Stomach (tissue), 19 donors: ENCODE measurements at places on chromosomes 3 and 15. TPM values are rescaled to one million over a fixed set of nuclear protein-coding genes. Genes with fewer than 3 reads are reported as not detected.

The EIF1B gene
- 35.1 TPM for total RNA-seq

The SLC7A14 gene
- not detected for total RNA-seq

The REC114 gene
- not detected for total RNA-seq

The GALNT15 gene
- total RNA-seq, result 34.1 TPM

The HOMER2 gene
- total RNA-seq, result 98.2 TPM

The STARD5 gene
- total RNA-seq, result 6.2 TPM

The SPESP1 gene
- total RNA-seq, result 2.6 TPM

GRCh38 chr3:152460936-152461335, 192.2 kb downstream of the MBNL1 start:
- DNase-seq, result no peak
- H3K27me3 ChIP-seq, result no peaks in the 10 kb centered on the region
- no peak overlapping the region for H3K27ac ChIP-seq
- no peak overlapping the region for H3K4me3 ChIP-seq
- peaks cover 61% of the 10 kb centered on the region for H3K36me3 ChIP-seq

DNA sequence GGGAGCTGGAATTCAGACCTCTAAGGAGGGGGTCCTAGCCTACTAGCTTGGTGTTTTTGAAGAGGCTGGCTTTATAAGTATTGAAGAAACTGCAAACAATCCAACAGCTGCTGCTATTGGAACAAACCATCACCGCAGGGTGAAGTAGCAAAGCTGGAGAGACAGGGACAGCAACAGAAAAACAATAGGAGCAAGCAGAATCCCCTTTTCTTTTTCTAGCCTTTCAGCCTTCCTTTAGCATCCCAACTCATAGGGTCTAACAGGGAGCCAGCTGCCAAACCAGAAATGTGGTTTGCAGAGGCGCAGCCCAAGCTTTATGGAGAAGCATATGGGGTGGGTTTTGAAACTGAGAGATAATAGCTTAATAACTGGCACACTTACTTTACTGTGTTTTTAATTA, 106.2 kb upstream of the CHMP2B start:
- H3K36me3 ChIP-seq, result no peaks in the 10 kb centered on the region
- no peaks in the 10 kb centered on the region for H3K27me3 ChIP-seq
- no peak overlapping the region for H3K4me3 ChIP-seq
- peak; percentile 24 for DNase-seq
- H3K27ac ChIP-seq, result no peak overlapping the region
- no peaks in the 10 kb centered on the region for H3K4me1 ChIP-seq

DNA sequence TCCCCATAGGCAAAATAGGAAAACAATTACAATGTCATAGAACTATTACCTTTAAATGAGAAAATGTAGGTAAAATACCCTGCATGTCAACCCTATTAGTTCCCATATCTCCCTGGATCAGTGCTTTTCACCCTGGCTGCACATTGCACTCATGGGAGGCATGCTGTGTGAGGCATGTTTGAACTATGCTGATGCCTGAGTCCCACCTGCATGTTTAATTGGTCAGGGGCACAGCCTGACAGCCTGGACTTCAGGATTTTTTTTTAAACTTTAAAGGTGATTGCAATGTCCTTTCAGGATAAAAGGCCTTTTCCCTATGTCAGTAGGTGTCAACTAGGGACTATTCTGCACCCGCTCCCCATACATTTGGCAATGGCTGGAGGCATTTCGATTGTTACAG, 136.0 kb upstream of the NR2E3 start:
- H3K27ac ChIP-seq, result no peak overlapping the region
- no peaks in the 10 kb centered on the region for H3K36me3 ChIP-seq
- no peaks in the 10 kb centered on the region for H3K27me3 ChIP-seq
- no peak overlapping the region for H3K4me3 ChIP-seq
- DNase-seq, result no peak

DNA sequence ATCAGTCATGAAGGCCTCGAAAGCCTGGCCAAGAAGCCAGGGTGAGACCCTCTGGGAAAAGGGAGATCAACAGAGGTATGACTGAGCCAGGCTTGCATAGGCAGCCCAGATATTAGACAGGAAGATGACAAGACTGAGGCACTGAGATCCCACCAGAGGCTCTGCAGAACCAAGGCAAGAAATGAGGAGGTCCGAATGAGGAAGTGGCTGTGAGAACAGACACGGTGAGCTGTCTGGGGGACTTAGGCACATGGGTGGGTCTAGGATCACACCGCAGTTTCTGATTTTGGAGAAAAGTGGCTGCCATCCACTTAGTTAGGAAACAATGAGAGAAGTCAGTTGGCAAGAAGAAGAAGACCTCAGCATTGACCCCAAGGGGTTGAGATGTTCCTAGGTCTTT, 31.5 kb upstream of the PRSS50 start:
- H3K4me1 ChIP-seq, result no peaks in the 10 kb centered on the region
- no peak overlapping the region for H3K4me3 ChIP-seq
- no peaks in the 10 kb centered on the region for H3K36me3 ChIP-seq
- DNase-seq, result no peak
- no peak overlapping the region for H3K27ac ChIP-seq
- no peaks in the 10 kb centered on the region for H3K27me3 ChIP-seq

DNA sequence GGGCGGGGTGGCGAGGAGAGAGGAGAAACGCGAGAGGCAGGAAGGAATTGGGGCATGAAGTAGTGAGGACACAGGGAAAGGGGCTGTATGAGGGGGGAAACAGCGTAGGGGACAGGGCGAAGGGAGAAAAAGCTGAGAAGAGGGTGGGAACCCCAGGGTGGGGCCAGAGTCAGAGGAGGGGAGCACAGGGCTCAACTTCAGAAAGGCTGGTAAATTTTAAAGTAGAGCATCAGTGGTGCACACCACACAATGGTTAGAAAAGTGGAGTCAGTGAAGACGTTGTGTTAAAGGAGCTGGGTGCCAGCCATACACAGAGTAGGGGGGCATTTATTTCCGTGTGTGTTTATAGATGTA, 3.0 kb upstream of the RPP25 start:
- H3K27ac ChIP-seq, result no peak overlapping the region
- DNase-seq, result no peak
- peaks cover 47% of the 10 kb centered on the region for H3K27me3 ChIP-seq
- peak overlapping the region; percentile 56 for H3K4me3 ChIP-seq
- no peaks in the 10 kb centered on the region for H3K36me3 ChIP-seq

DNA sequence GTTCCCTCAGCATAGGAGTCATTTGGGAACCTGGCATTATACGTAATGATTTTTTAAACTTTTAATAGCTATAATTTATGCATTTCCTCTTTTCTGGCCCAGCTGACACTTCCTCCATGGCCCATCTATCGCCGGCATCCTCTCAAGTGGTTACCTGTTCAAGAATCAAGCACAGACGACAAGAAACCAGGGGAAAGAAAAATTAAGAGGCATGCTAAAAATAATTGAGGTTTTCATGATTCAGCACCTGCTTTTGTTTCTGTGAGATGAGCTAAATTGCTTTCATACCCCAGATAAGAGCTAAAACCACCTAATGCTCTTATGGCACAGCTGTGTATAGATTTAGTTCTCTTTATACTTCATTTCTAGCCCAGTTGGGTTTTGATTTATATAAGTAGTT, 1.7 kb downstream of the SPCS1 start:
- DNase-seq, result no peak
- peak overlapping the region; percentile 96 for H3K4me3 ChIP-seq
- peak overlapping the region; percentile 95 for H3K27ac ChIP-seq
- H3K36me3 ChIP-seq, result peaks cover 39% of the 10 kb centered on the region
- no peaks in the 10 kb centered on the region for H3K27me3 ChIP-seq
- H3K4me1 ChIP-seq, result peaks cover 46% of the 10 kb centered on the region

GRCh38 chr3:128623762-128624176, 26.8 kb downstream of the RPN1 start:
- H3K4me3 ChIP-seq, result no peak overlapping the region
- peaks cover 100% of the 10 kb centered on the region for H3K36me3 ChIP-seq
- peaks cover 30% of the 10 kb centered on the region for H3K4me1 ChIP-seq
- H3K27me3 ChIP-seq, result no peaks in the 10 kb centered on the region
- no peak for DNase-seq

GRCh38 chr3:141499284-141499683, 12.5 kb downstream of the RASA2 start:
- H3K4me1 ChIP-seq, result peaks cover 59% of the 10 kb centered on the region
- no peak overlapping the region for H3K4me3 ChIP-seq
- no peaks in the 10 kb centered on the region for H3K27me3 ChIP-seq
- peak overlapping the region; percentile 65 for H3K27ac ChIP-seq
- no peak for DNase-seq

DNA sequence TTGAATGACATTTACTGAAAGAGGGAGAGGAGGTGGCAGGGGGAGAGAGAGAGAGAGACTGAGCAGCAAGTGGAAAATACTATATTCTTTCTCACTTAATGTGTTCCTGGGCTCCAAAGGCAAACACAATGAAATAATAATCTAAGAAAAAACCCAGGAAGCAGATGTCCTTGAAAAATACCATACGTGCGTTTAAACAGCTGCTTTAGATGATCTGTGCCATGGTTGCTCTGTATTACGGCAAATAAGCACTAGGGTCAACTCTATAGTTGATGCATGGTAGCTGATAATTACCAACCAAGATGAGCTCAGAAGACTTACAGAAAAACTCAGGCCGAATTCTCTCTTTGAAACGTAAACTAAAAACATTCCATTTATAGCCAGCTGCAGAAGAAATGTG, 410.3 kb upstream of the TBL1XR1 start:
- DNase-seq, result no peak
- H3K4me1 ChIP-seq, result peaks cover 15% of the 10 kb centered on the region
- no peaks in the 10 kb centered on the region for H3K36me3 ChIP-seq
- no peak overlapping the region for H3K4me3 ChIP-seq
- H3K27me3 ChIP-seq, result no peaks in the 10 kb centered on the region

GRCh38 chr15:77854980-77855379, 222.3 kb upstream of the LINGO1 start:
- no peak overlapping the region for H3K27ac ChIP-seq
- no peak for DNase-seq
- H3K27me3 ChIP-seq, result no peaks in the 10 kb centered on the region
- H3K4me3 ChIP-seq, result no peak overlapping the region

- no peak overlapping the region for H3K4me3 ChIP-seq
- no peaks in the 10 kb centered on the region for H3K27me3 ChIP-seq
- DNase-seq, result no peak
Measured at GRCh38 chr15:50549326-50549725, 2.9 kb upstream of the USP50 start.

DNA sequence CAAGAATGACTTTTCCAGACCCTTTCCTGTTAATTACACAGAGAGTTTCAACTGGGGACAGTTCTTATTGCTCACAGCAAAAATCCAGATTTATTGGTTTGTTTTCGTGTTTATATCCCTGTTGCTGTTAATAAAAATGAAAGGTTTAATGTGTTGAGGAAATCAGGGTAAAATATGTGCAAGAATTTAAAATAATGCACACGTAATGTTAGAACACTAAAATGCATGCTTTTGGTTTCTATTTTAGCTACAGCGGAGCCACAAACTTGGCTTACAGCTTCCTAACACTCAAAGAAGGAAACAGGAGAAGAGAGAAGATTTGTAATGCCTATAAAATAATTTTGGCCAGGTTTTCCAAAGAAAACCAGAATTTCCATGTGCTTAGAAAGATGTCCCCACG, 62.7 kb downstream of the CASR start:
- no peak overlapping the region for H3K4me3 ChIP-seq
- H3K4me1 ChIP-seq, result no peaks in the 10 kb centered on the region
- no peaks in the 10 kb centered on the region for H3K36me3 ChIP-seq
- peak overlapping the region; percentile 54 for H3K27ac ChIP-seq
- no peak for DNase-seq
- no peaks in the 10 kb centered on the region for H3K27me3 ChIP-seq

- no peak overlapping the region for H3K4me3 ChIP-seq
- H3K27me3 ChIP-seq, result no peaks in the 10 kb centered on the region
- no peaks in the 10 kb centered on the region for H3K36me3 ChIP-seq
- H3K4me1 ChIP-seq, result no peaks in the 10 kb centered on the region
Measured at GRCh38 chr3:195195321-195196209, 75.4 kb downstream of the XXYLT1 start.

- peaks cover 18% of the 10 kb centered on the region for H3K4me1 ChIP-seq
- no peaks in the 10 kb centered on the region for H3K27me3 ChIP-seq
- DNase-seq, result peak; percentile 25
- no peak overlapping the region for H3K4me3 ChIP-seq
Measured at GRCh38 chr3:37993067-37993455, 2.5 kb downstream of the VILL start.

GRCh38 chr15:40399370-40399769, 6.2 kb upstream of the IVD start:
- H3K4me1 ChIP-seq, result peaks cover 8% of the 10 kb centered on the region
- H3K36me3 ChIP-seq, result peaks cover 7% of the 10 kb centered on the region
- no peak overlapping the region for H3K27ac ChIP-seq
- H3K4me3 ChIP-seq, result no peak overlapping the region

GRCh38 chr3:111246967-111247760, 175.5 kb downstream of the NECTIN3 start:
- H3K4me3 ChIP-seq, result no peak overlapping the region
- no peaks in the 10 kb centered on the region for H3K36me3 ChIP-seq
- no peaks in the 10 kb centered on the region for H3K4me1 ChIP-seq
- DNase-seq, result peak; percentile 7
- no peaks in the 10 kb centered on the region for H3K27me3 ChIP-seq

- H3K27ac ChIP-seq, result peak overlapping the region; percentile 86
- peaks cover 38% of the 10 kb centered on the region for H3K4me1 ChIP-seq
- peak overlapping the region; percentile 87 for H3K4me3 ChIP-seq
Measured at GRCh38 chr3:12841970-12842328, 584 bp upstream of the RPL32 start.

DNA sequence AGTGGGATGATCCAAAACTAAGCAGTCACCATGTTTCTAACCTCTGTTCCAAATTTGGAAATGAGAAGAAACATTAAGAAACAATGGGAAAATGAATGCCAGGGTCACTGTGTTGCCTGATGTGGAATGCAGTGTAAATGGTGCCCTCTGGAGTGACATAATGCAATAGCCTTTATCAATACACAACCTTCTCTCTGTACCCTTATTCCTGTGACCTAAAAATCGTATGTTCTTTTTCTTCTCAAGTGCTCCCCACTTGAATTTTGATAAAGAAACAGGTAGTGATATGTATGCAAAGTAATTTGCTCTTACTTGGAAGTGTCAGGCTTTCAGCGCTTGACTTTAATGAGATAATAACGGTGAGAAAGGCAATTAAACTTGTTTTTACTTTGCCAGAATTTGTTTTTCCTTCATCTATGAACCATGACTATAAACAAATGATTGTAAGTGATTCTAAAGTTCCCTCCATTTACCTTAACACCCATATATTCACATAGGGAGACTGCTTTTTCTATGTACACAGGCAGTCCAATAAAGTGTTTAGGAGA, 145.8 kb upstream of the THRB start:
- H3K4me1 ChIP-seq, result no peaks in the 10 kb centered on the region
- no peak for DNase-seq
- H3K4me3 ChIP-seq, result no peak overlapping the region
- no peak overlapping the region for H3K27ac ChIP-seq
- H3K36me3 ChIP-seq, result no peaks in the 10 kb centered on the region
